ENCODE measurements at places on chromosomes 7 and 10. TPM values are rescaled to one million over a fixed set of nuclear protein-coding genes. Genes with fewer than 3 reads are reported as not detected.

The HOXA7 gene
- total RNA-seq = 0.20 TPM

DNA sequence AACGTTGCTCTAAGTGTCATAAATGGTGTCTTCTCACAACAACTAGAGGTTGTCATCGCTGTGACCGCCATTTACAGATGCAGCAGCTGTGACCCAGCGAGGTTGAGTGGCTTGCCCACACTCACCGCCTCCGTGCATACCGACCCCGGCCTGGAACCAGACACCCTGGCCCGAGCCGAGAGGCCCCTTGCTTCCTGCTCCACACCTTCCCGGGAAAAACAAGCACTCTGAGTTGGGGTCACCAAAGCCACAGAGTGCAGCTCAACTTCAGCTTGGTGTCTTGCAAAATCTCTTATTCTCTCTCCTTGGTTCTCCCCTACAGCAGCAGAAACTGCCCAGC lies 115.7 kb upstream of the PPP2R2D start:
- no peak for DNase-seq

The ANXA8 gene
- total RNA-seq = not detected

- DNase-seq = no peak
Measured at GRCh38 chr10:91690996-91691676, 58.3 kb upstream of the PPP1R3C start.

GRCh38 chr10:97683556-97684367 lies 3.3 kb downstream of the AVPI1 start:
- DNase-seq = no peak

- no peak for DNase-seq
Measured at GRCh38 chr7:3143869-3144775, 100.5 kb upstream of the CARD11 start.

The CPED1 gene
- not detected for total RNA-seq

GRCh38 chr10:19200211-19200610 lies 151.6 kb downstream of the MALRD1 start:
- DNase-seq = no peak

DNA sequence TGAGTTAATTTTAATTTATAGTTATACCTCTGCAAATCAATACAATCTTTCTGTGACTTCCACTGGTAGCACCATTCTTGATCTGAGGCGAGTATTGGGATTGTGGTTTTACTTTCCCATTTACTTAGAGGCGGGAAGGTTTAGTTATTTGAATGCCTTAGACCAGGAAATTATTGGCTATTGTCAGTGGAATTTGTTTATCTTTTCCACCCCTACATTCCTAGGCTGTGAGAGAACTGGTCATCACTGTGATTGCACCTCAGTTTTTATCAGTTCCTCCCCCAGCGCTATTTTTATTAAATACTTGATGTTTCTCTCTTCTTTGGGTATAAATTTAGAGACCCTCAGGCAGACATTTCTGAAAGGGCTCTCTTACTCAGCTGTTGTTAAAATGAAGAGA lies 29.9 kb downstream of the CDK14 start:
- DNase-seq = no peak

- DNase-seq = no peak
Measured at GRCh38 chr10:80041162-80041561, 37.3 kb upstream of the TMEM254 start.

- DNase-seq = no peak
Measured at GRCh38 chr7:47811632-47812380, 136.5 kb downstream of the PKD1L1 start.

DNA sequence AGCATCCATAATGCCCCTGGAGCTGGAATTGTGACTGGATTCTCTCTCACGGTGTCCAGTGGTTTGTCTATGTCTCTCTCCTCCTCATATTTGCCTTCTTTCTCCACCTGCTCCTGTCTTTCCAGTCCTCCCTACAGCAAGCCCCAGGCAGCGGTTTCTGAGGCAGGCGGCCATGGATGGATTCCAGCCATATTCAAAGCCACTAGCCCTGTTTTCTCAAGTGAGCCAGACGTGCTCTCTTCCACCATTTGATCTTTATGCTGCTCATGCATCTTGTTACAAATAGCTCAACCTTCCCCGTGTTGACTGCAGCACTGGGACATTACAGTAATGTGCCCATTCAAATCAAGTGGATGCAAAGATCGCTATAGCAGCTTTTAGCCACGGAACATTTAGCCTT lies 387.2 kb upstream of the PODXL start:
- no peak for DNase-seq

- no peak for DNase-seq
Measured at GRCh38 chr7:118214833-118215182, 9.7 kb upstream of the ANKRD7 start.

GRCh38 chr7:149248777-149249176 lies 9.3 kb downstream of the ZNF212 start:
- DNase-seq = no peak

GRCh38 chr7:124390301-124390700 lies 357.4 kb upstream of the TMEM229A start:
- no peak for DNase-seq

GRCh38 chr7:50475340-50475739 lies 25.2 kb upstream of the FIGNL1 start:
- no peak for DNase-seq

GRCh38 chr7:87152897-87153641 lies 816 bp downstream of the DMTF1 start:
- DNase-seq = peak; percentile 70

DNA sequence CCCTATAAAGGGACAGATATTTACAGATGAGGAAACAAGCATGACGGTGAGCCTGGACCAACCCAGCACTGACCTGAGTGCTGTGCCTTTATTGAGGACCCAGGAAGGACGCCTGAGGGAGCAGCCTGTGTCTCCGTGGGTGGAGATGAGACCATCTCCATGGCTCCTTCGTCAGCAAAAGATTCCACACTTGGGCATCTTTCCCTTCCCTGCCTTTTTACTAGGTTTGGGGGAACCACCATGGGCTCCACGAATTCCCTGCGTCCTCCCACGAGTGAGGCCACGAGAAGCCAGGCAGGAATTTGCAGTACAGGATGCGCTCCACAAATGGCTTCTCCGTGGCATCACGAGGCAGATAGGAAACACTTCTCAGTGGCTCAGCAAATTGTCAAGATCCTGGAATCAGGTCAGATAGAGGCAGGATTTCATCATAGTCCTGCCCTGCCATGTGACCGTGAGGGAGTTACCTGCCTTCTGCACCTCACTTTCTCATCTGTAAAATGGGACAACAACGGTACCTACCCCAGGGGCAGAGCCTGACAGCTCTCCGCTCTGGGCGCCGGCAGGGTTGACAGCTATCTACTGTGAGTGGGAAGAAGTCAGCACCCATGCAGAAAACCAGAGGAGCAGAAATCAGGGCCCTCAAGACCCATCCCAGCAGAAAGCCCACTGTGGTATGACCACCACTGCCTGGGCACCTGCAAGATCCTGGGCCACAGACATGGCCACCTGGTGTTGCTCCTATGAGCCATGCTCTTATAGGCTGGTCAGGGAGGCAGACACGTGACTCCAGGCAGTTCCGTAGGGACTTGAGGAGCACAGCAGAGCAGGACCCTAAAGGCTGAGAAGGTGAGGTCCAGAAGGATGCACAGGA lies 80.1 kb downstream of the GRID1 start:
- DNase-seq = peak; percentile 41

GRCh38 chr7:81366546-81366945 lies 403.3 kb downstream of the HGF start:
- no peak for DNase-seq

DNA sequence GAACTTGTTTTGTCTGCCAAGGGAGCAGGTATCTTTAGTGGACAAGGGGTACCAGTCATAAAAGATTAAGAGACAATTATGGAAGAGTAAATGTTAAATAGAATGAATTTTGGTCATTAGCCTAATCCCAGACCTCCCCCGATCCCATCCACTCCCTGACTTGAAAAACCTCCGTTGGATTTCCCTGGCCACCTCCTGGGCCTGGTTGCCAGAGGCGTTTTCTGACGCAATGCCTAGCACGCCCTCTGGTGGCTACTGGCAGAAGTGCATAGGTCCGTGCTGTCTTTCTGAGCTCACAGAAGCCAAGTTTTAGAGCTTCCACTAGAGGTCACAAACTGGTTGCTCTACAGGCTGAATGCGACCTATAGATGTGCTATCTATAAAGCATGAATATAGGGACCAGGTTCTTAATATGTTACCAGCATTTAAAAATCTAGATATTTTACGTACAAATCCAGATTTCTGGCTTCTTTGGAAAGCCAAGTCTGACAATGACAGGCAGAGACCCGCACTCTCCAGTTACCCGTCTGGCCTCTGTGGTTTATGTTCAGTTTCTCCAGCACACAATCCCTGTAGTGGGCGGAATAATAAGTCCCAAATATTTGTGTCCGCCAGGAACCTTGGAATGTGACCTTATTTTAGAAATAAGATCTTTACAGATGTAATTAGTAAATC lies 39.8 kb downstream of the SPOCK2 start:
- peak; percentile 85 for DNase-seq

DNA sequence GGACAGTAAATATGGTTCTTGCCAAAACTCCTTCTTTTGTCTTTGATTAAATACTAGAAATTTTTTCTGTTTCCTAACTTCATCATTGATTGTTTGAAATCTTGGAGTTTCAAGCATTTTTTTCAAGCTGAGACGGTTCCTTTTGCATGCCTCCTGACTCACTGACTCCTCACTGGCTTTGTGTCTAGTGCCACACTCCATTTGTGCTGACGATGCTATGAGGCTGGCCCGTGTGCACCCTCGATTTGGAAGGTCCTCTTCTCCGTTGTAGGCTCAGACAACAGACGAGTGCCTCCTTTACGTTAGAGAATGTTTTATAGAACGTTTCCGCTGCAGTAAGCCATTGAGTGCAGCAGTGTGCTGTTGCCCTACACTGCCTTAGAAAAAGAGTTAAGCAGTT lies 10.8 kb upstream of the CSGALNACT2 start:
- no peak for DNase-seq

The HOXA9 gene
- total RNA-seq = 2.4 TPM

DNA sequence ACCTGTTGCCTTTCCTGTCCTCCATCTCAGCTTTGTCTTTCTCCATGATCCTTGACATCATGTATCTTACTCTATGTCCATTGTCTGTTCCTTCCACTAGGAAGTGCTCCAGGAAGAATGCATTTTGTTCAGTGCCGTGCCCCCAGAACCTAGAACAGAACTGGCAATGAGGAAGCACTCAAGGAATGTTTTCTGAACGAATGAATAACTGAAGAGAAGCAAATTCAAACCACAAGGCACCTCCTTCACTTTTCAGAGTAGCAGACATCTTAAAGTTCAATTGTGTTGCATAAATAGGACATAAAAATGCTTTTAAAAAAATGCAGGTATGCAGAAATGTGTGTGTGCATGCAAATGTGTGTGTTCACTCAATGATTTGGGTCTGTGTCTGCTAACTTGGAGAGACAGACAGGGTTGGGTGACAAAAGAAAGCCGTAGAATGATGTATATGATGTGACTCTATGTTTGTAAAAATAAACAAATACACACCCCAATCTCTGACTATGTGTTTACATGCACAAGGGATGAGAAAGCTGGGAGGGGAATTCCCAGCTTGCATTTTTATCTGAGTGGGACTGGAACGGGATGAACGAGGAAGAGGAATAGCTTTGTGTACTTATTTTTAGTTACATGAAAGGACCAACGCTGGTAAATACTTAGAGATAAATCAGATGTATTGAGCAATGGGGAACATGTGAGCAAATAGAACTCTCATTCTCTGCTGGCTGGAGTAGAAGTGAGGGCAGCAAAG lies 237.7 kb downstream of the FANK1 start:
- DNase-seq = no peak

- no peak for DNase-seq
Measured at GRCh38 chr10:30390207-30390606, 41.1 kb upstream of the MTPAP start.

GRCh38 chr7:149713061-149713730 lies 60.2 kb downstream of the ZNF467 start:
- DNase-seq = no peak

DNA sequence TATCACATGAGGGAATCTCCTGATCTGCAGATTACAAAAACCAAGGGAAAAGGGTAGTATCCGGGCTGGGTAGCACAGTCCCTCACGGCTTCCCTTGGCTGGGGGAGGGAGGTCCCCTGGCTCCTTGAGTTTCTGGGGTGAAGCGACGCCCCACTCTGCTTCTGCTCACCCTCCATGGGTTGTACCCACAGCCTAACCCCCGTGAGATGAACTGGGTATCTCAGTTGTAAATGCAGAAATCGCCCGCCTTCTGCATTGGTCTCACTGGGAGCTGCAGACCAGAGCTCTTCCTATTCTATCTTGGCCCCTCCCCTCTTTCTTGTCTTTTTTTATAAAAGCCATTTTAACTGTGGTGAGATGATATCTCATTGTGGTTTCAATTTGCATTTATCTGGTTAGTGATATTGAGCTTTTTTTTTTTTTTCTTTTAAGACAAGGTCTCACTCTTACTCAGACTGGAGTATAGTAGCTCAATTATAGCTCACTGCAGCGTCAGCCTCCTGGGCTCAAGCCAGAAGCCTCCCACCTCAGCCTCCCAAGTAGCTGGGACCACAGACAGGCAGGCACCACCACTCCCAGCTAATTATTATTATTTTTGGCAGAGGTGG lies 87.8 kb downstream of the ABCC2 start:
- no peak for DNase-seq

DNA sequence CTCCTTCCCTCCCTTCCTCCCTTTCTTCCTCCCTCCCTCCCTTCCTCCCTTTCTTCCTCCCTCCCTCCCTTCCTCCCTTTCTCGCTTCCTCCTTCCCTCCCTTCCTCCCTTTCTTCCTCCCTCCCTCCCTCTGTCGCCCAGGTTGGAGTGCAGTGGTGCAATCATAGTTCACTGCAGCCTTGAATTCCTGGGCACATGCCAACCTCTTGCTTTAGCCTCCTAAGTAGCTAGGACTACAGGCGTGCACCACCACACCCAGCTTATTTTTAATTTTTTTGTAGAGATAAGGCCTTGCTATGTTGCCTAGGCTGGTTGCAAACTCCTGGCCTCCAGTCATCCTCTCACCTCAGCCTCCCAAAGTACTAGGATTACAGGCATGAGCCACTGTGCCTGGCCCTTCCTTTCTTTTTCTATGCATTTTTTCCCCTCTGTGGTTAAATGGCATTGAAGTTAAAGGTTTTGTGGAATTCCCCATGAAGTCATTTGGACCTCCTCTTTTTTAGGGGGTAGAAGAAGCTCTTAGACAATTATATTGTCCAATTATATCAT lies 9.6 kb downstream of the KLHDC10 start:
- DNase-seq = no peak

GRCh38 chr7:152202056-152202455 lies 176.6 kb downstream of the GALNT11 start:
- DNase-seq = no peak

DNA sequence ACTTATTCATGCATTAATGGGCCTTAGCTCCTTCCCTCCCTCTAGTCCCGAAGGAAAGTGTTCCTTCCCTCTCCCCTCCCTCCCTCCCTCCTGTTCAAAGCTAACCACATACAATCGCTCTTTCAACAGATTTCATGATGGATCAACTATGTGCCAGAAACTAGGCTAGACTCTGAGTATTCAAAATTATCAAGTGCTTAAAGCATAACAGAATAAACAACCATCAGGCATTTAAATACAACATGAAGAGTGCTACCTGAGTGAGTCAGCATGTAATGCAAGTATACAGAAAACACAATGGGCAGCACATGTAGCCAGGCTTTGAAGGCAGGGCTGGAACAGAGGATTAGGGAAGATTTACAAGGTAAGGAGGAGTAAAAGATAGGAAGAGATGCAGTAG lies 11.3 kb downstream of the CHCHD3 start:
- DNase-seq = no peak

GRCh38 chr7:152911922-152912321 lies 152.4 kb downstream of the ACTR3B start:
- no peak for DNase-seq

The ASZ1 gene
- not detected for total RNA-seq
